ENCODE measurements at places on chromosomes 11 and 22.

DNA sequence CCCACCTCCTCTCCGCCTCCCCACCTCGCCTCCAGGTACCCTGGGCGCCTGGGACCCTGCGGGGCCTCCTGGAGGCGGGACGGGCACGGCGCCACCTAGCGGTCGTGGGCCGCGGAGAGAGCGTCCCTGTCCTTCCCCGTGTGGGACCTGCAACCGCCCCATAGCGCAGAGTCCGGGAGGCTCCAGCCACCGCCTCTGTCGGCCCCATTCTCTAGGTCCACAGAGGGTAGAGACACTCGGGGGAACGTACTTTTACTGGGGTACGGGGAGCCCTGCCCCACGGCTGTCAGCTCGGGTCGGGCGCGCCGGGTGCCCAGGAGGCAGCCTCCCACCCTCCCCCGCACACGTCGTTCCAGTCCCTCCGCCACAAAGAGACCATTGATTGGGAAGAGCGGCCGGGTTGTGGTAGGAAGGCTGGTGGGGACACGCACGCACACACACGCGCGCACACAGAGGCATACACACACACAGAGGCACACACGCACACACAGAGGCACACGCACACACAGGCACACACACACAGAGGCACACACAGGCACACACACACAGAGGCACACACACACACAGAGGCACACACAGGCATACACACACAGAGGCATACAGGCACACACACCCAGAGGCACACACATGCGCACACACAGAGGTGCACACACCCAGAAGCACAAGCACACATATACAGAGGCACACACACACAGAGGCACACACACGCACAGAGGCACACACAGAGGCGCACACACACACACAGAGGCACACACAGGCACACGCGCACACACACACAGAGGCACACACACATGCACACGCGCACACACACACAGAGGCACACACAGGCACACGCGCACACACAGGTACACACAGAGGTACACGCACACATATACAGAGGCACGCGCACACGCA is 12.6 kb upstream of the NECTIN1 start:
- DNase-seq: peak; percentile 51

DNA sequence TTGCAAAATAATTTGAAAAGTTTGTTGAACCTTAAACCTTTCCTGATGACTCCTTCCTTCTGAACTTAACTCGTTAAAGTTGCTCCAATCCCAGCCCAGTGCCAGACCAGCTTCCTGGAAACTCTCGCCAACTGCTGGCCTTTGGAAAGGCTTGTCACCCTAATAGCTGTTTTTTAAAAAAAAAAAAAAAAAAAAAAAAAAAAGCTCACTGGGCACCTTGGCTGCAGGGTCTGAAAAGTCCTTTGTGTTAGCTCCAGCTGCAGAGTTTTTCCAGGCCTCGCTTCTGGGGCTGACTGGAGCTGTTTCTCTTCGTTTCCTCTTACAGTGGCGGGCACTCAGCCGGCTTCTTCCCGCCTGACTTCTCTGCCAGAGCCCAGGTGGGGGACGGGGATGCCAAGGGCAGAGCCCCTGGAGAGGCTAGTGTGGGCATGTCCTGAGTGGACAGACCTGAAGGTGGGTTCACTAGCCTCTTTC is 25.1 kb downstream of the KCNQ1OT1 start:
- DNase-seq: no peak

DNA sequence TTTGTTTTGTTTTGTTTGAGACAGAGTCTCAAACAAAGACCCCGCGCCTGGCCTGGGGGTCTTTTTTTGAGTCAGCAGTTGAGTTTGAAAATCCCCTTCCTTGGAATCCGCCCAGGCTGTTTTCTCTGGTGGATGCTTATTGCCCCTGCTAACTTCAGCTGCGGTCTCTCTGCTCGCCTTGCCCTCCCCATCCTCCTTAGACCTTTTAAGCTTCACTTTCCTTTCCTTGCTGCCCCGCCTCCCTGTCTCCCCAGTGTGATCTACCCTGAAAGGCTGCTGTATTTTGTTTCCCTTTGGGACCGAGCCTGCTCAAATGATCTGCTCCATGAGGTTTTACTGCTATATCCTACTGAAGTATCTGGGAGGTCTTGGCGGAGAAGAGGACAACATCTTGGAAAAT is 2.5 kb downstream of the USP18 start:
- DNase-seq: no peak

DNA sequence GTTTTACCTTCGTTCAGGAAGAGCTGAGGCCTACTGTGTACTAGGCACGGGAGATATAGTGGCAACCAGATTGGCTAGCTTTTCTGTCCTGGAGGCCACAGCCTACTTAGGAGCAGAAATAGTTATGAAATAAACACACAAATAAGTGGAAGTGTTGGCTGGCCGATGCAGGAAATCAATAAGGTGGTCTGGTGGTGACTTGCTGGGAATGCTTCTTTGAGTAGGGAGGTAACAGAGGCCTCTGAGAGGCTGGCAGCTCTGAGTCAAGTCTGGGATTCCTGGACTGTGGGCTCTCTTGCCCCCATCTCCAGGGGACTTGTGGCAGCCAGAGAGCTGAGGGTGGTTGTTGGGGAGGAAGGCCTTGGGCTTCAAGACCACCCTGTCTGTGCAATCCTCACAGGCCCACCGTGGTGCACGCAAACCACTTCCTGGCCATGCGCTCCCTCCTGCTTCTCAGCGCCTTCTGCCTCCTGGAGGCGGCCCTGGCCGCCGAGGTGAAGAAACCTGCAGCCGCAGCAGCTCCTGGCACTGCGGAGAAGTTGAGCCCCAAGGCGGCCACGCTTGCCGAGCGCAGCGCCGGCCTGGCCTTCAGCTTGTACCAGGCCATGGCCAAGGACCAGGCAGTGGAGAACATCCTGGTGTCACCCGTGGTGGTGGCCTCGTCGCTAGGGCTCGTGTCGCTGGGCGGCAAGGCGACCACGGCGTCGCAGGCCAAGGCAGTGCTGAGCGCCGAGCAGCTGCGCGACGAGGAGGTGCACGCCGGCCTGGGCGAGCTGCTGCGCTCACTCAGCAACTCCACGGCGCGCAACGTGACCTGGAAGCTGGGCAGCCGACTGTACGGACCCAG is 4.1 kb downstream of the SERPINH1 start:
- no peak for DNase-seq

- no peak for DNase-seq
Measured at GRCh38 chr11:133917921-133918607, 38.7 kb downstream of the IGSF9B start.

GRCh38 chr11:122207921-122208764 is 92.1 kb upstream of the BLID start:
- DNase-seq: no peak

- no peak for DNase-seq
Measured at GRCh38 chr11:62142921-62143320, 19.1 kb downstream of the INCENP start.

DNA sequence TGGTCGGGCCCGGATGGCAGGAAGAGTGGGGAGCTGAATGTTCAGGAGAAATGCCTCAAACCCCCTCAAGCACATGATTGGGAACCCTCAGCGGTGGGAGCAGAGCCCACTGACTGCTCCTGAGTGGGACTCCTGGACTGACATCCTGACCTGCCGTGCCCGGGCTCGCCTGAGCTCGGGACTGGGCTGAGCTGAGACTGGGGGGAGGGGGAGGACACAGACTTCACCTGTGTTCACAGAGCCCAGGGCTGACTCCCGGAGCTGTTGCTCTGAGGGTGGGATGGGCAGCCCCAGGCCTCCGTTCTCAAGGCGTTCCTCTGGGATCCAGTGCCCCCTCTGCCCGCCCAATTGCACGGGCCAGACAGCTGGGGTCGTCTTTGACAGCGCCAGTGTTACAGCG is 24.6 kb downstream of the DAGLA start:
- DNase-seq: no peak

- no peak for DNase-seq
Measured at GRCh38 chr22:29072979-29073617, at the start of gene KREMEN1. Gene KREMEN1, plus strand, starts transcription at chr22:29073035. Its CDS starts 96 bp downstream, at chr22:29073131.

- no peak for DNase-seq
Measured at GRCh38 chr11:62024936-62025486, 57.6 kb upstream of the FTH1 start.

GRCh38 chr11:17267576-17267975 is 9.0 kb upstream of the NUCB2 start:
- DNase-seq: no peak

DNA sequence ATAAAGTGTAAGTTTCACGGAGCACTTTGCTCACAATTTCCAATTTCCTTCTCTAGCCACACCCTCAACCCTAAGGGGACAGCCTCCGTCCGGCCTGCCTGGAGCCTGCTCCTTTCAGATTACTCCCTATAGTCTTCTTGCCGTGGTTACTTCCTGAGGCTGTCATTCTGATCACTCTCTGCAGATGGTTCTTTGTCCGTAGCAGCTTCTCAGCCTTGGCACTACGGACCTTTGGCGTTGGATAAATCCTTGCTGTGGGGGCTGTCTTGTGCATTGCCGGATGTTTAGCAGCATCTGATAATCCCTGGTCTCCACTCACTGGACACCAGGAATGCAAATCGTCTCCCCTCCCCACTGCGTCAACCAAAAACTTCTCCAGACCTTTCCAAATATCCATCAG is 447.5 kb upstream of the KIRREL3 start:
- DNase-seq: no peak

DNA sequence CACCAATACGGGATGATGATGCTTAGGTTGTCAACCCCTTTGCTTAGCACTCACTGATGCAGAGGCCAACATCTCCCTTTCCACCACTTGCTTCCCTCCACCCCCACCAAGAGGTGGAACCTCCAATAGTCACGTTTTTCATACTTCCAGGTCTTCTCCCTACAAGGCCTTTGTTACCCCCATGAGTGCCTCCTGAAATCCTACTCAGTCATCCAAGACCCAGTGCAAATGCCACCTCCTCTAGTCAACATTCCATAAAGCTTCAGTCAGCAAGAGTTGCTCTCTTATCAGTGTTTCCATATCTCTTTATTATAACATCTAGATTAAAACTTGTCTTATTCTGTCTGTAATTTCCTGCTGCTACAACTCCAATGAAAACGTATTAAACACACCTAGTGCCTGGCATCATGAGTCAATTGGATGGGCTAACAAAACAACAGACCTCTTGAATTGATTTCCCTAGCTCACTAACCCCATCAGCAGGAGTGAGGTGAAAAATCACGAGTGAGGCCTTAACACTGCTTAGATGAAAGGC is 370.7 kb upstream of the CCDC90B start:
- no peak for DNase-seq

GRCh38 chr11:36098087-36098486 is 154.2 kb downstream of the LDLRAD3 start:
- no peak for DNase-seq

- DNase-seq: no peak
Measured at GRCh38 chr11:123218451-123218850, 23.4 kb upstream of the CLMP start.

- DNase-seq: no peak
Measured at GRCh38 chr22:36358533-36359469, 29.0 kb downstream of the MYH9 start.

DNA sequence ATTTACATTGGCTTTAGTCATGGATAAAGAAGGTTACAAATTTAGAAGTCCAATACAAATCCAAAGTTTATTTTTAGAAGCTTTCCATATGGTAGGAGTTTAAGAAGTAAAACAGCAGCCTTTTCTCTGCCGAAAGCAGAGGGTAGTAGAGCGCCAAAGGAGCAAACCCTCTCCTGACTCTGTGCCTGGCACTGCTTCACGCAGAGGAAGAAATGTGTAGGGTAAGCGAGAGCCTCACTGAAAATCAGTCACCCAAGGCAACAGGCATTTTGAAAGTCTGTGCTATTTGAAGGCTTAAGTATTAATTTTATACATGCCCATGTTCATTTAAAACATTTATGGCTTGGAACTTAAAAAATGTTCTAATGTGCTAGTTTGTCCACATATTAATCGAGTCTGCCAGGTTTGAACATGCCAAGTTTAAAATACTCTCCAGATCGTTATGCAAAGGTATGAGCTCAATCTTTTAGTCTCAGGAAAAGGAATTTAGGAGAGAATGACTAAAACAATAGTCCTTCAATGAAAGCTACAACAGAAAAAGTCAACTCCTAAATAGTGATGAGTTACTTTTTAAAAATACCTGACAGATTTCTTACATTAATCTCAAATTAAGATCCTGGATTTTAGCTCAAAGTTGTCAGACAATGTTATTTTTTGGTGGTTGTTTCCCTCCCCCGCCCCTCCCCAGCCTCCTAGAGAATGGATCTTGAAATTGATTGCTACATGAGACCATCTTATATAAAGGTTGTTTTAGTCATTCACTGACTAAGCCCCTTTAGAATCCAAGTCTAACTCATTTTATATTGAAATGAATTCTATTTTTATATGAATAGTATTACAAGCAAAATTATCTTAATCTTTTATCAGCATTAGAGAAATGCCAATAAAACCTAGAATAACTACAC is 38.7 kb downstream of the MRTFA start:
- no peak for DNase-seq

- DNase-seq: no peak
Measured at GRCh38 chr11:87803748-87804147, 371.5 kb downstream of the RAB38 start.

GRCh38 chr22:25368271-25368670 is 148.8 kb downstream of the CRYBB2 start:
- no peak for DNase-seq

- DNase-seq: peak; percentile 79
Measured at GRCh38 chr11:75241036-75241905, 697 bp downstream of the TPBGL start.

GRCh38 chr11:130585545-130585944 is 137.1 kb downstream of the ADAMTS15 start:
- no peak for DNase-seq

- DNase-seq: no peak
Measured at GRCh38 chr11:107801641-107802040, 56.9 kb downstream of the SLC35F2 start.

DNA sequence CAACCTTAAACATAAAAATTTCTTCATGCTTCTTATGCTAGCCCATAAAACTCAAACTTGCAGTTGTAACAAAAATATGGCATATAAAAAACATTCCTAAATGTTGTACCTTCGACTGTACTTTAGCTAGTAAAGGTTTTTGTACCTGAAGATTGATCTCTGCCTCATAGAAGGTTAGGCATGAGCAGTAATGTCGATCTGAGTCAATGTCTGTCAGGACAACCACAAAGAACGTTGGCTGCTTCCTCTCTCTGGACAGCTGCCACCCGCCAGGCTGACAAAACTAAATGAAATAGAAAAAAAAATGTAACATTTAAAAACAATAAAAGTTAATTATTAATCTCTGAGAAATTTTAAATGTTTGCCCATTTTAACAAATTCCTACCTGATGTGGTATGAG is 251.3 kb downstream of the SBF2 start:
- DNase-seq: no peak

DNA sequence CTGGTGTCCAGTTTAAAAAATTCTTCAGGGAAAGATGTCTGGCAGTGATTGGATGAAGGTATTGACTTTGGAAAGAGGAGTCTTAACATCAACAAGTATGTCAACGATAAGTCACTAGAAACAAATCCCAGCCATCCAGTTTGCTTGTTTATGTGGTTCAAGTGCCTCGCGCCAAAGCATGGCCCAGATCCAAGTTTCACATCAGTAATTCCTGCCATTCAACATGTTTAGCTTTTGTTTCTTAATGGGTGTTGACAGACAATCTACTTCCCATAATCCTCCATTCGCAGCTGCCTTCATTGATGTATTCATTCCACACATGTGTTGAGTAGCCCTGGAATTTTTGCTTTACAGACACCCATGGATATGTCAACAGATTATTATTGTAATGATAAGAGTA is 77.8 kb downstream of the UBASH3B start:
- DNase-seq: no peak

All from activated CD8-positive, alpha-beta memory T cell treated with anti-CD3 and anti-CD28 coated beads for 1 hour (primary cell).